Activated T-cell treated with anti-CD3 and anti-CD28 coated beads, Interleukin-2, amount 50 U/mL, for 72 hours (primary cell): ENCODE measurements at places on chromosomes 2 and 18. TPM values are rescaled to one million over a fixed set of nuclear protein-coding genes. Genes with fewer than 3 reads are reported as not detected.

DNA sequence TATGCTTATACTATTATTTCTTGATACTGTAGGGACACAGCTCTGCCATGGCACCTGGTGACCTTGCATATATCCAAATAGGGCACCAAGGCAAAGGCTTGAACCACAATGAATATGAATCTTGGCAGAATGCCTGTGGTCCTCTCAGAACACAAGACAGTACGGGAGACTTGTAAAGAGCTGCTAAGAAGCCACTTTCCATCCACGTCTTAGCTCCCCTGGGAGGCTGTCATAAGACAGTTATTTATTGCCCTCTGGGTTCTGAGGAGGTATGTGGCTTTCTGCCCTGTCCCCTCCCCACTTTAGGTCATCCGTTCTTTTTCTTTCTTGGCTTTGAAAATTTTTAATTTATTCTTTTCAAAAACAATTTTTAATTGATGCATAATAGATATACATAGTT lies 29.8 kb upstream of the MRPL33 start:
- no peak for DNase-seq

DNA sequence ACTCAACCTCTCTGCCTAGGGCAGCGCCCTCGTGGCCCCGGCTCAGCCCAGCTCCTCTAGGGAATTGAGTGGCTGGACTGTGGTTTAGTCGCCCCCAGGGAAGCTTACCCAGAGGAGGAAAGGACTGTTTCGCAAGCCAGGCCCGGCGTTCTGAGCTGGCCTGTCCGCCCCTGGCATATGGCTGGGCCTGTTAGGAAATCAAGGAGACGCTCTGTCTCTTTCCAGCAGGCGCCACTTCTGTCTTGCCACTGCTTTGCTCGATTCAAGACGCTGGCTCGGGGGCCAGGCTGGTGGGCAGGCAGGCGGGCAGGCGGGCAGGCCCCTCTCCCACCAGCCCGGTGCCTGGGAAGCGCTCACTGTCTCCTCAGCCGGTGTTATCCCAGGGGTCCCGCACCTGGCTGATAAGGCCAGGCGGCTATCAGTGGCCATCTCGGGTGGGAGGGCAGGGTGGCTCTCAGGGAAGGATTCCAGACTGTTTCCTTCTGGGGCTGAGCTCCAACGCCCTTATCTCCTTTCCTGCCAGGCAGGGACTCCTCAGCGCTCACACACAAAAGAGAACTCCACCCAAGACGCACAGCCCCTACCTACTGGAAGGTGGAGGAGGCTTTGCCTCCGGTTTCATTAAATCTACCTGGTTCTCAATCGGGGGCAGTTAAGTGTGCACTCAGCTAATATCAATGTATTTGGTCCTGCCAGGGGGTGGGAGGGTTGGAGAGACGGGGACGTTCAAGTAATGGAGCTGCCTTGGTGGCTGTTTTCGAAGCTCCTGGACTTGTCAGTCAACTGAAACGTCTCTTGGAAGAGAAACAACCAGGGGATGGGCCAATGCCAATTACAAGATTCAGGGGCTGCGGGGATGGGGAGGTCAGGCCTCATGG lies 109.1 kb downstream of the SMAD7 start:
- DNase-seq, result no peak

DNA sequence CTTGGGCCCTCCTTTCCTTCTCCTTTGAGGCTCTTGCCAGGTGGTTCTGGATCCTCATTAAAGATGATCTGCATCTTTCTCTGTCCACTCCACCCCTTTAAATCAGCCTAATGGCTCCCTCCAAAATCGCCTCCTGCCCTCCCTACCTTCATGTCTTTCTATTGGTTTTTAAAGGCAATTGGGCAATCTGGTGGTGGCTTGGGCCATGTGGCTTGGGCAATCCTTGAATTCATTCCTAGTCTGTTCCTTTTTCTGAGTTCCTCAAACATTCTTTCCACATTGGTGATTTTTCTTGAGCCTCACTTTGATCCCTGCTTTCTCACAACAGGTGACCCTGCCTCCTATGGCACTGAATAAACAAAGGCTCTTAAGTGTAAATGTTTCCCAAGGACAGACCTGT lies 266.2 kb upstream of the REV1 start:
- no peak for DNase-seq

GRCh38 chr2:70826696-70827350 lies 6.4 kb upstream of the CLEC4F start:
- no peak for DNase-seq

- no peak for DNase-seq
Measured at GRCh38 chr2:41957431-41957830, 90.4 kb upstream of the PKDCC start.

GRCh38 chr2:163133602-163134001 lies 295.0 kb upstream of the KCNH7 start:
- no peak for DNase-seq

The EML6 gene
- total RNA-seq, result 0.96 TPM

The AKAIN1 gene
- not detected for total RNA-seq

The AFG3L2 gene
- 56.7 TPM for total RNA-seq

The ERMN gene
- 3.5 TPM for total RNA-seq

The SLC30A3 gene
- 1.5 TPM for total RNA-seq
